Pancreas (tissue), 10 donors: ENCODE measurements at places on chromosomes 13 and 19. TPM values are rescaled to one million over a fixed set of nuclear protein-coding genes. Genes with fewer than 3 reads are reported as not detected.

DNA sequence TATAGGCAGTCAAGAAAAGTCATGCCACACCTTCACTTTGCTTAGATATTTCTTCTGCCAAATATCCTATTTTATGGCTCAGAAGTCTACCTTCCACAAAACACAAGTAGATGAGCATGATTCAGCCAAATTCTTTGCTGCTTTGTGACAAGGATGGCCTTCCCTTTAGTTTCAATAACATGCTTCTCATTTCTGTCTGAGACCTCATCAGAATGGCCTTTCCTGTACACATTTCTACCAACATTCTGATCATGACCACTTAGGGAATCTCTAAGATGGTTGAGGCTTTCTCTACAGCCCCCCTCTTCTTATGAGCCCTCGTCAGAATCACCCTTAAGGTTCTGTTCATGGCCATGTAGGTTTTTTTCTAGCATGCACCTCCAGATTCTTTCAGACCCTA, 96.2 kb downstream of the COL4A2 start:
- DNase-seq: no peak

DNA sequence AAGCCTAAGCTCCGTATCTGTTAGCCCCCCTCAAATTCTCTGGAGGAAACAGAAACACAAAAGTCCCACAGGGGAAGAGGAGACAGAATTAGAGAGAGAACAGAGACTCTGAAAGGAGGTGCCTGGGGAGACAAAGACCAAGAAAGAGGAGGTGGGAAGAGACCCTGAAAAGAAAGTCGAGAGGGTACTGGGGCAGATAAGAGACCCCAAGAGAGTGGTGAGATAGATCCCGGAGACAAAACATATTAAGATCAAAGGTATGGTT, 915 bp upstream of the GRWD1 start:
- DNase-seq: no peak

DNA sequence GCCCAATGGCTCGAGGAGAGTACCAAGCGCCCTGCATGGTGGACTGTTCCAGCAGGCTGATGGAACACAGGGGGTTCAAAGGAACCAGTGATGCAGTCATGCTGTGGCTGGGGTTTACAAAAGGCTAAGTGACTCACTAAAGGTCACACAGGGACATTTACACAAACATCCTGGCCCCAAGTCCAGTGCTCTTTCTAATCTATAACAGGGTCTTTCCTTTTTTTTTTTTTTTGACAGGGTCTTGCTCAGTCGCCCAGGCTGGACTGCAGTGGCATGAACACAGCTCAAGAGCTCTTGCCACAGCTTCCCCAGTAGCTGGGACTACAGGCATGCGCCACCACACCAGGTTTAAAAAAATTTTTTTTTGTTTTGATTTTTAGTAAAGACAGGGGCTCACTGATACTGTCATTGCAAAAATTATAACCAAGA, 2.8 kb upstream of the SLC25A15 start:
- no peak for DNase-seq

DNA sequence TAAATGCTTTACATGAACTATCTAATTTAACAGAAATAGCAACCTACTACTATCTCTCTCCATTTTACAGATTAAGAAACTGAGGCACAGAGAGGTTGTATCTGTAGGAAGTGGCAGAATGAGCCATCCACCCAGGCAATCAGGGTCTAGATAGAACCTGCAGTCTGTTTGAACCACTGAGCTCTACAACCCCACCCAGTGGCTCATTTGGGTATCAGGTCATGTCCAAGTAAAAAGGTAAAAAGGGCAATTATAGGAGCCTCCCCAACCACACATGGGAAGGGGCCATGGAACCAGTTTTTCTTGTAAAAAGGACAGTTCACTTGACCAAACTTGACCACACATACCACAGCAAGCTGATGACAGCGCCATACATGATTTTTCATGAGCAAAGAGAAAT, 92.9 kb upstream of the SGCG start:
- DNase-seq: no peak

DNA sequence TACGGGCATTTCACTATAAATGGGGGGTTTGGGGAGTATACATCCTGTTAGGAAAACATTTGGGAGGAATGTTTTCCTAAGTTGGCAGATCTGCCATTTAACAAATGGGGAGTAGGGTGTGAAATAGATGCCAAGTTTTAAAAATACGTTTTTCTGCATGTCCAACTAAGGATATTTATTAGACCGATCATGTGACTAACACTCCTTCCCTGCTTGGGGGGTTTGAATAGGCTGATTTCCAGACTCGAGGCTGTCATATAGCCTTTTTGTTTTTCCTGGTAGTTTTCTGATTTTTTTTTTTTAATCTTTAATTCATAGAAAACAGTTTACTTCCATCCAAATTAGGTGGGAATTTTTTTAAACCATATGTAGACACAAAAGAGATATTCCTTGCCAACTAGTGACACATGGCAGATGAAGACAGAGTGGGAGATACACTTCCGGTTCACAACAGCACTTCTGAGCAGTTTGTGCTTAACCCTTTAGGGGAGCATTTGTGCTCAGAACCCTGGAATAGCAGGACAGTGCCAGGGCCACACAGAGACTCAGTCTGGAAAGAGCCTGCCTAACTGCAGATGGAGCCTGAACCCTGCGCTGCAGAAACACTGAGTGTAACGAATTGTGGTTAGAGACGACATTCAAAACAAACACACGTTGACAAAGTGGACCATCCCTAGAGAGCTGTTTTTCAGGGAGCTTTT, 5.6 kb upstream of the GATAD2A start:
- no peak for DNase-seq

The ZNF547 gene
- polyA plus RNA-seq: 1.3 TPM
